ENCODE measurements at places on chromosomes 7 and 10. TPM values are rescaled to one million over a fixed set of nuclear protein-coding genes. Genes with fewer than 3 reads are reported as not detected.

CCDC136 gene
- total RNA-seq, result 20.7 TPM

H2BK1 gene
- total RNA-seq, result not detected

JMJD1C gene
- total RNA-seq, result 89.1 TPM

DNA sequence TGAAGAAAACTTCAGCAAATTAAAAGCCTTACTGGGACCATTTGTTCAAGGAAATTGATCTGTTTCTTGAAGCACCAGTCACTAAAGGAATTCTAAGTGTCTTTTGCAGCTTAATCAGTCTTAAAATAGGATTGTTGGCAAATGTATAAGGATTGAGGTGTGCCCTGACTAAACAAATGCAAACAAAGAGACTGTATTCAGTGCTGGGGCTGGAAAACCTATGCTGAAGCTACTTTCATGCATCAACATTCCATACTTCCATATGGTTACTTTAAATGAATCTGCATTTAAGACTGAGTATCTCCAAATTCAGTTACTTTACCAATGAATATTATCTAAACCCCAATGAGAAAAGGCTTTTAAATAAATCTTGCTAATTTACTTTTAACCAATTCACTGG is 183.3 kb downstream of the ELAPOR2 start:
- DNase-seq, result no peak

- no peak for DNase-seq
These were observed 692.5 kb downstream of the INHBA start for GRCh38 chr7:41010418-41010817.

- no peak for DNase-seq
These were observed 119.9 kb downstream of the DLG5 start for GRCh38 chr10:77806511-77807157.

GRCh38 chr10:131653140-131653539 is 247.7 kb upstream of the PPP2R2D start:
- DNase-seq, result no peak

GRCh38 chr7:149854611-149855360 is 16.6 kb downstream of the ZNF862 start:
- no peak for DNase-seq

- DNase-seq, result no peak
These were observed 14.6 kb downstream of the CHRM2 start for GRCh38 chr7:136883046-136883445.

GRCh38 chr10:130392031-130392430 is 255.8 kb downstream of the GLRX3 start:
- DNase-seq, result no peak

DNA sequence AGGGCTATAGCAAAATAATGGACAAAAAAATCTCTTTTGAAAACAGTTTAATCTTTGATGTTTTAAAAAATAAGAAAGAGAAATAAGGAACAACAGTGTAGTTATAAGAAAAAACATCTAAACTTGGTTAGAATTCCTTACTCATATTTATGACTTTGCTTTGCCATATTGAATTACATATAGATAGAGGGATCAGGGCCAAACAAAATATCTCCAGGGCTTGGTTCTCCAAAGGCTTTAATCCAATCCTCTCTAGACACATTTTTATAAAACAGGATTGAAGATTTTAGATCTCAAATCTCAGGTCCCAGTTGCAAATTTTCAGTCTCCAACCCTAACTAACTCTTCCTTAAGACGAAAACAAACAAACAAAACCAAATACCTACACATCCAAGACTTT is 72.6 kb upstream of the RHOBTB1 start:
- DNase-seq, result no peak

- DNase-seq, result no peak
These were observed 13.6 kb upstream of the BPGM start for GRCh38 chr7:134632937-134633540.

DNA sequence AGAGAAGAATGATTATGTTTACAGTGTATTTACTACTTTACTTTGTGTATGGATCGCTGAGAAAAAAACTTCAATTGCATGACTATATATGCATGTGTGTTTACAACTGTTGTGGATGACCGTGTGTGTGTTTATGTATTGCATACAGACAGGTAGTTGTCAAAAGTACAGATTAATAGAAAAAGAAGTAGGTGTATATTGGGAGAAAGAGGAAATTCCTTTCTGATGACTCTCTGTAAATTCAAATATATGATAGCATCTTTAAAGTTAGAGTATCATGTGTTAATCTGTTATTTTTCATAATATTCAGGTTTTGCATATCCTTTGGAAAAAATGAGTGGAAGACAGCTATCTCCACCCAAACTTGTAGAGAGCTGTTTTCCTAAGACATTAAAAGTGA is 160.4 kb upstream of the AGR3 start:
- no peak for DNase-seq

GRCh38 chr10:71219918-71220688 is 7.7 kb downstream of the UNC5B start:
- DNase-seq, result no peak

DNA sequence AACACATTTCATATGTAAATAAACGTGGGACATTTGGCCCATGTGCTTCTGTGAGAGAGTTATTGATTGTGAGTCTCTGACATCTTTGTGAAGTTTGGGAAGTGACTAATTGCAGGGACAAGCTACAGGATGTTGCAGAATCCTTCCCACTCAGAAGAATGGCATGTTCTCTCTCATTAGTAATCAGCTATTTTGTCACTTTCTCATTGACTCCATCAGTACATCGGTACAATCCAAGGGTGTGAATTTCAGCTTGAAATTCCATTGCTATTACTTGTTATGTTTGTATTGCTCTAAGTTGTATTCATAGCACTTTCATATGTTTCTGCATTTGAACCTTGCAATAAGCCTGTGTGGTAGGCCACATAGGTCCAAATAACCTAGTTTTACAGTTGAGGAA is 100.0 kb upstream of the KCNMA1 start:
- DNase-seq, result no peak

DNA sequence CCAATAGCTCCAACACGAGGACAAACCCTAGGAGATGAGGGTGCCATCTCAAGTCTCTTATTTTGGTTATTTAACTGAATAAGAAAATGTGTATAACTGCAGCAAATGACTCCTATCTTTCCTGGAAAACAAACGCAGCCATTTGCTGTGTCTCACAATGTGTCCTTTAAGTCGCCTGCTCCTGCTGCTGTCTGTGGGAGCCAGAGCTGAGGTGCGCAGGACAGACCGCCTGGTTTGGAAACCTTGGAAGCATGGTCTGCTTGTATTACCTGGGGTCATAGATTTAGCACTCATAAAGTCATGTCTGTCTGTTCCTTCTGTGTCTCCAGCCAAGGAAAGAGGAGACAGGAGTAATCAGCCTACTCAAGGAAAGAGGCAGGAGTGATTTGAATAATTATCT is 760.2 kb downstream of the GRID1 start:
- DNase-seq, result peak; percentile 88

All from esophagus muscularis mucosa (tissue), 4 donors.